ENCODE measurements at places on chromosomes 6 and 20.

DNA sequence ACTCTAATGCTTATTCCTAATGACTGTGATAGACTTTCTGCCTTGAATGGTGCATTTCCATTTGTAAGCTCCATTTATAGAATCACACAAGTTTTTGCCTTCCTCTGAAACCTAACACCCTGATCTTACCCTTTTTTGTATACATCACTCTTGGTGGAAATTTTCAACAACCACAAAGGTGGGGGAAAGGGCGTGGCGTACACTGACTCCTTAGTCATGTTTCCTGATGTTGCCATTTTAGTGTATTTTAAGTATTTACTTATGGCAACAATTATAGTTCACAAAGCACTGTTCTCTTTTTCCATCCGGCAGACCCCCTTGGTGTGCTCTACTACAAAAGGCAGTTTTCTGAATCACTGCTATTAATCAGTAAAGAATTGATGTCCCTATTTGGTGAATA lies 92.0 kb downstream of the ATXN1 start:
- DNase-seq: peak; percentile 40

DNA sequence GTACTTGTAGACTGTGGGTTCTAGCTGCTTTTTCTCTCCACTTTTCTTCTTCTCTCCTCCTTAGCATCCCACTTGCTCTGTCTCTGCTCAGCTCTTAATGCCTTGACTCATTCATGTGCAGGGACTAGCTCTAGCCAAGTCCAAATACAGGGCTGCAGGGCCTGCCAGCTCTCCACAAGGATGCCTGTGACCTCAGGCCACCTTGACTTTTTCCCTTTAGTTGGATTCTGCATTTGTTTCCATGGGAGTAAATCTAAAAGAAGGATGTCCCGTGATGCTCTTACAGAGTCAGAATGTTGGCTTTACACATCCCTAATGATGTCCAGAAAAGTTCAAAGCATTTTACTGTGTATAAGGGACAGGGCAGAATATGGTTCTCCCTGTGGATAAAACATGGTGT lies 101.8 kb upstream of the PREP start:
- no peak for DNase-seq

GRCh38 chr6:113381232-113381631 lies 475.9 kb upstream of the MARCKS start:
- no peak for DNase-seq

GRCh38 chr6:3226481-3227362 lies 731 bp downstream of the TUBB2B start:
- no peak for DNase-seq

- DNase-seq: no peak
Measured at GRCh38 chr20:35007413-35007812, 51.7 kb downstream of the MYH7B start.

DNA sequence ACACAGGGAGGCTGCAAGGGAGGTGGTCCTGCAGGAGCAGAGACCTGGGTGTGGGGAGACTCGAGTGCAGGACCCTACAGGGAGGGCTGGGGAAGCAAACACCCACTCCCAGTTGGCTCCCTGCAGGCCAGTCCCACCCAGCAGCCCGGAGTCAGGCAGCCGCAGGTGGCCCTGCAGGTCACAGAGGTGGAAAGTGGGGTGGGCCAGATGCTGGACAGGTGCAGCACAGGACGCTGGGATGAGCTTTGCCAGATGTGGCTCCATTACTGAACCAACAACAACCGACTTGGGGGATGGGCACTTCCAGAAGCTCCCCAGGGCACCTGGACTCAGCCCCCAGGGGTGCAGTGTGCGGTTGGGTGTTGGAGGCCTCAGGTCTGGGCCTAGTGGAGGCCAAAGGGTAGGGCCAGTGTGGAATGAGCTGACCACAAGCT lies 26.6 kb upstream of the MYT1 start:
- DNase-seq: no peak

DNA sequence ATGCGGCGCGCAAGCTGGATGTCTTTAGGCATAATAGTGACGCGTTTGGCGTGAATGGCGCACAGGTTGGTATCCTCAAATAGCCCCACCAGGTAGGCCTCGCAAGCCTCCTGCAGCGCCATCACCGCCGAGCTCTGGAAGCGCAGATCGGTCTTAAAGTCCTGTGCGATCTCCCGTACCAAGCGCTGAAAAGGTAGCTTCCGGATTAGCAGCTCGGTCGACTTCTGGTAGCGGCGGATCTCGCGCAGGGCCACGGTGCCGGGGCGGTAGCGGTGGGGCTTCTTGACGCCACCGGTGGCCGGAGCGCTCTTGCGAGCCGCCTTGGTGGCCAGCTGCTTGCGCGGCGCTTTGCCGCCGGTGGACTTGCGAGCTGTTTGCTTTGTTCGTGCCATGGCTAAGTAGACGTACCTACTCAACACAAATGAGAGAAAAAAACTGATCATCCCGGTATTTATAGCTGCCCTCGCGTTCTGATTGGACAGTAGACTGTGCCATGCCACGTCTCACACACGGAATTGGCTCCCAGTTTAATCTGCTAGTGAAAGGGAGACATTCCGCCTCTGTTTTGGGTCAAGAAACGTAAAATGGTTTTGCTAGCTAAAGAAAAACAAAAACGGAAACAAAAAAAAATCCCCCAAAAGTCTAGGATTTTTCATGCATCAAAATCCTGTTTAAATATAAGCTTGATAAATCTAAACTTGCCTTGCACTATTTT lies 40.1 kb downstream of the OR2B2 start:
- DNase-seq: no peak

DNA sequence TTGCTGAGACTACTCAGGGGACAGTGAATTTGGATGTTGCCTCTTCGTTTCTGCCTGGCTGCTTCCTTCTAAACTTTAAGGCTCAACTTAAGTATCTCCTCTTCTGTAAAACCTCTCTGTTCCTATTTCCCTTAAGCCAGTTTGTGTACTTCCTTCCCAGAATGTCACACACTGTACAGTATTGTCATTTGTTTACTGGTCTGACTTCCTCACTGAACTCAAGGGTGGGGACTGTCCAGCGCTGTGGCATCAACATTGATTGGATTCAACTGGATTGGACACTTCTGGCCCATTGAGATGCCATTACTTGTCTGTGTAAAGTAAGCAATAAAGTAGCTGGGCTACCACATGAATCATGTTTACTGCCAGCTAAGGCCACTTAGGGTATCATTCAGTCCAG lies 69.7 kb downstream of the ANKS1A start:
- no peak for DNase-seq

DNA sequence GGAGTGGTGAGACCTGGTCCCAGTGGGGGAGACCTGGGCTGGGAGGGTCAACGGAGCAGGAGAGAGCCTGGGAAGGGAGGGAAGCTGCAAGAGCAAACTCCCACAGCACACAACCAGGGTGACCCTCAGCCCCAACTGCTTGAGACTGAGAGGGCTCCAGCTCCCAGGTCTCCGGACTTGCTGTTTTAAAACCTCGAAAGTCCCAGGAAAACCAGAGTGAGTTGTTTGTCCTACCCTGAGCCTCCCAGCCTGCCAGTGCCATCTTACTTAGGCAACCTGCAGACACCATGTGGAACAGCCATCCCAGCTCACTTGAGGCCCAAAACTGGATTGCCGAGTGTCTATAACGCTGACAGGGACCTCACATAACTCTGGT lies 4.8 kb upstream of the NTSR1 start:
- DNase-seq: no peak

GRCh38 chr6:70394518-70395300 lies 18.6 kb upstream of the FAM135A start:
- DNase-seq: no peak

GRCh38 chr20:39849664-39850063 lies 839.4 kb downstream of the MAFB start:
- DNase-seq: no peak

DNA sequence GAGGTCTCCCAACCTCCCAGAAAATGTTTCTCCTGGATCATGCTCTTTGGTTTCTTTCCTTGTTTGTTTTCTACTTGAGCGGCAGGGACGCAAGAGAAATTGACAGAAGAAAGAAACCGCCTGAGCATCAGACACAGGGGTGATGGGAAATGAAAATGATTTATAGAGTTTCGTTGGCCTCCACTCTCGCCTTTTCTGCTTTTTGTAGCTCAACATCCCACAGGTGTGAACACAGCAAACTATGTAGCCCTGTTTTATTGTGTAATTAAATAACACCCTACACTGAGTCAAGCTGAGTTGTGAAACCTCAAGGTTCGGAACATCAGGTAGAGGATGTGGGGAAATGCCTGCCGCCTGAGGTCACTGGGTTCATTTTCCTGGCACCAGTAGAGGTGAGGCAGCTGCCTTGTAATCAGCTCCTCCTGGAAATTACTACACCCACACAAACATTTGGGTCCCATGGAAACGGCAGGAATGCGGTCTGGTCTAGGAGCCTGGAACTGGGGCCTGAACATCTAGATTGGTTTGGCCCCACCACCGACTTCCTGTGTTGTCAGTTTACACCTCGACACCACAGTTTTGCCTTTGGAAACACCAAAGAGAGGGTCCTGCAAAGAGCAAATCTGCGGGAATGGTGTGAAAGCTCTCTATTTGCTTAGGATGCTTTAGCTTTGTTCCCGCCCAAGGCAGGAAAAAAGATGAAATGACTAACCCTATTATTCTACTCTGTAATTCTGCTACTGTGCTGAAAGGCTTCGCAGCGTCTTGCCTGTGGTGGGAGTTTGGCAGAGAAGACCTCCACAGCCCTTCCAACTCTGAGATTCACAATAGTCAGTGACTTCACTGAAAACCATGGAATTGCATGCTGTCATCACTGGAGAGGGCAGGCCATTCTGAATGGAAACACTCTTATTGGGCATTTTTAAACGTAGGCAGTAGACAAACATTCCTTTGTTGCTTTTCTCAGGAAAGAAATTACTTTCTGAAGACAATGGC lies 53.0 kb downstream of the ADAT2 start:
- DNase-seq: no peak

DNA sequence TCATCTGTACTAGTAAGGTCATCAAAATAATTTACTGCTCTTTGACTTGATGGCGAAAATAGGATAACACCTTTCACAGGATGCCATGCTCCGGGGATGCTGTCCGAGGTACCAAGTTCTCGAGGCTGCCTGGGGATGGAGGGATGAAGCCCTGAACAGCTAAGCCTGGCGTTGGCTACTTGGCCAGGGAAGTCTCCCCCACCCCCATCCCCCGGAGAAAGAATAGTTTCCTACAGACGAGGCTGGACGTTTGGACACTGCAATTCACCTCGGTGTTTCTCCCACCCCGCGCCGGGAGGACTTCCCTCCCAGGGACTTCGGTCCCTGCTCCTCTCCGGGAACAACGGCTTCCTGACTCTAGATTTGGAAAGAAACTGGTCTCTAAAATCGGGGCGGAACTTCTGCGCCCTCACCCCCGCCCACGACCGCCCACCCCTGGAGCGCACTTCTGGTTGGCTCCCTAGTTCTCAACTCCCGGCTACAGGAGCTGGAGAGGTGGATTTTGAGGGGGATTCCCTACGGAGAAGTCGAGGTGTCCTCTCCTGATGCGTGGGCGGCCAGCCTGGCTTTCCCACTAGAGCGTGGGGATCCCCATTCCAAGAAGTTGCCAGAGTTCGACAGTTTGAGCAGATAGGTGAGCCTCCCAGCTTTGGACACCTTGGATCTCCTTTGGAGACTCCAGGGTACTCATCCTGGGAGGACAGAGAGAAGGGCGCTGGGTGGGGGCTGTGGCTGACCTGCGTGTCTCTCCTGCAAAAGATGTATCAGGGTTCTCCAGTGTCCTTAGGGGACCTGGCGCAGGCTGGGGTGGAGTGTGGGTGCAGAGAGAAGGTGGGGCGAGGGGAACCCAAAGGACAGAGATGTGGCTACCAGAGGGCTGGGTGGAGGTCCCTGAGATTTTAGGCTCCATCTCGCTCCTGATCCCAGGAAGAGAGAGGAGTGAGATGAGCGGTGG lies 1.1 kb downstream of the PCSK2 start:
- no peak for DNase-seq

- no peak for DNase-seq
Measured at GRCh38 chr6:126890055-126890454, 228.4 kb upstream of the RSPO3 start.

DNA sequence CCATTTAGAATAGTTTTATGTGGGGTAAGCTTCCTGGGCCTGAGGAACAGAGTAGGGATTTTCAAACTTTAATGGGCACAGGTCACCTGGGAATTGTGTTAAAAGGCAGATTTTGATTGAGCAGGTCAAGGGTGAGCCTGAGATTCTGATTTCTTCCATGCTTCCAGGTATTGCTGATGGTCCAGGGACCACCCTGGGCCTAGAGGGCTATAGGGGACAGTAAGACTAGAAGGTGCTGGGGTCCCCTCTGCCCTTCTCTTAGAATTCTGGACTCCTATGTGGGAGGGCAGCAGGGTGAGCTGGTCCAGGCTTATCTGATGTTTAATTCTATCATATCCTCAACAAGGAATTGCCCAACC lies 2.6 kb downstream of the DDR1 start:
- no peak for DNase-seq

DNA sequence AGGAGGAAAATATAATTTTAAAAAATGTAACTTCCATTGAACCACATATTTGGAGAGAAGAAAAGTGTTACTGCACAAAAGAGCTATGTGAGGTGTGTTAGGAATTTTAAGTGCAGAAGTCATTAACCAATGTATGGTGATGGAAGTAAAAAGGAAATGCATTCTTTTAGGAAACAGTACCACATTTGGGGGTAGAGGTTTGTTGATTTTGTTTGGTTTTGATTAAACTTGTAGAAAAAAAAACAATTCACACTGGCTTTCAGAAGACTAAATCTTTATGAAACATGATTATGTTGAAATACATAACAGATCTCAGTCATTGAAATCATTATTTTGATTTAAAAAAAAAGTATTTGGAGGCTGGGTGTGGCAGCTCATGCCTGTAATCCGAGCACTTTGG lies 1287.0 kb upstream of the GJE1 start:
- no peak for DNase-seq

DNA sequence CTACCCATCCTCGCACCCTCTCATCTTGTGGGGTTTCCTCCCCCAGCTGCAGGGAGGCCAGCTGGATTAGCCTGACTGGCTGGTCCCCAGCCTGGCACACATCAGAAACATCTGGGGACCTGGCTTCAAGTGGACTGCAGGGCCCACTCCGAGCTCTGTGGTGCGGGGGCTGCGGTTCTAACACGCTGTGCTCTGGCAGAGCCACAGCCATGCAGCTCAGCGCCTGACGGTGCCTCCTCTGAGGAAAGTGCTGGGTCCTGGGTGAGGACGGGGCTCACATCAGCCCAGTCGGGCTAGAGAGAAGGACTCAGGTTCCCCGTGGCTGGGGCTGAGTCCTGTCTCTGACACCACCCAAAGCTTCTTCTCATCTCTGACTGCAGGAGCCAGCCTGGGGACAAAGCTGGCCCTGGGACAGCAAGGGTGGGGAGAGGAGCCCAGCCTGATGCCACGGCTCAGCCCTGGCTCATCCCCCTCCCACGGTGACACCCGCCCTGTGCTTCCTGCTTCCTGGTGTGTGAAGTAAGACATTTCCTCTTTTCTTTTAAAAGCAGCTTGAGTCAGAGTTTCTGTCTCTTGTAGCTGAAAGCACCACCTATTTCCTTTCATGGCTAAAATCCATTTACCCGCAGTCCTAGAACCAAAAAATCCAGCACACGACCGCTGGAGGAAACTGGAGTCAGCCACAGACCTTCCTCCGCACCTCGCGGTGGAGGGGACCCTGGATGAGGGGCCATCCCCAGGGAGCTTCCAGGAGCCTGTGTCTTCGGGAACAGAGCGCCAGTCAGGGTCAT lies 127.4 kb upstream of the AFDN start:
- peak; percentile 15 for DNase-seq
